ENCODE measurements at places on chromosomes 13 and 19. TPM values are rescaled to one million over a fixed set of nuclear protein-coding genes. Genes with fewer than 3 reads are reported as not detected.

DNA sequence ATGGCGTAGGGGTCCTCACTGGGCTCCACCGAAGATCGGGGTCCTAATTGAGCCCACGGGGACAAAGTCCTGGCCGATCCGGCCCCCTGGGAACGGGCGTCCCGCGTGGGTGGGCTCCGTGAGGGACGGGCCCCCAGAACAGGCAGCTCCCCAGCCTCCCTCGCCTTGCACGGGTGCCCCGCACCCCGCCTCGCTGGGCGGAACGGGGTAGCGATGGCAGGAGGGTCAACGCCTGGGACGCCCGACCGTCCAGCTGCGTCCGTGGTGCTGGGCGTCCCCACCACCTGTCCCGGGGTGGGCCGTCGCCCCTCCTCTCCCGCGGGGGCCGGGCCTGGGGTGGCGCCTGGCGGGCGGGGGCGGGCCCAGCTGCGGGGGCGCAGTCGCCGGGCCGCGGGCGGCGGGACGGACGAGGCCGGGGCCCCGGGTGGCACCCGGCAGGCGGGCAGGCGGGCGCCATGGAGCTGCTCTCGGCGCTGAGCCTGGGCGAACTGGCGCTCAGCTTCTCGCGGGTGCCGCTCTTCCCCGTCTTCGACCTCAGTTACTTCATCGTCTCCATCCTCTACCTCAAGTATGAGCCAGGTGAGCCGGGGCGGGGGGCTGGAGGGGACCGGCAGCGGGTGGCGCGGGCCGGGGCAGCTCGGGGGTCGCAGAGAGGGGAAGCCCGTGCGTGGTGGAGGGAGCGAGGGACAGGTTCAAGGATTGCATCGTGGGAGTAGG, at the start of gene TMEM38A:
Gene TMEM38A (plus strand): TSS at position 377 of the 717 bp plus-strand sequence. CDS start 79 bp downstream, at position 456.
- peak; percentile 22 for DNase-seq

- no peak for DNase-seq
These were observed 165.3 kb downstream of the IER2 start for GRCh38 chr19:13315495-13315894.

DNA sequence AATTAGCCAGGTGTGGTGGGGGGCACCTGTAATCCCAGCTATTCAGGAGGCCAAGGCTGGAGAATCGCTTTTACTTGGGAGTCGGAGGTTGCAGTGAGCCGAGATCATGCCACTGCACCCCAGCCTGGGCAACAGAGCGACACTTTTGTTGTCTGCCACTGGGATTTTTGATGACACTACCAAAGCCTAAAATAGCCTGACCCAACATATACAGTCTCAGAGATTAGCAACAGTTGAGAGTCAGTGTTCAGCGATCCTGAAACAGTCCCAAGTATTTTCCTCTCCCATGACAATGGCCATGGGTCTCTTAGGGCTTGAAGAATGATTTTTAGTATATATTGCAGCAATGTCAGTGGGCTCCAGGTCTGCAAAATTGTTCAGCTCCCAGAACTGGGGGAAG, 32.9 kb downstream of the SLC25A30 start:
- no peak for DNase-seq

OLFM2 gene
- total RNA-seq = 6.8 TPM

MTUS2 gene
- total RNA-seq = 0.16 TPM

CGB1 gene
- not detected for total RNA-seq

DNA sequence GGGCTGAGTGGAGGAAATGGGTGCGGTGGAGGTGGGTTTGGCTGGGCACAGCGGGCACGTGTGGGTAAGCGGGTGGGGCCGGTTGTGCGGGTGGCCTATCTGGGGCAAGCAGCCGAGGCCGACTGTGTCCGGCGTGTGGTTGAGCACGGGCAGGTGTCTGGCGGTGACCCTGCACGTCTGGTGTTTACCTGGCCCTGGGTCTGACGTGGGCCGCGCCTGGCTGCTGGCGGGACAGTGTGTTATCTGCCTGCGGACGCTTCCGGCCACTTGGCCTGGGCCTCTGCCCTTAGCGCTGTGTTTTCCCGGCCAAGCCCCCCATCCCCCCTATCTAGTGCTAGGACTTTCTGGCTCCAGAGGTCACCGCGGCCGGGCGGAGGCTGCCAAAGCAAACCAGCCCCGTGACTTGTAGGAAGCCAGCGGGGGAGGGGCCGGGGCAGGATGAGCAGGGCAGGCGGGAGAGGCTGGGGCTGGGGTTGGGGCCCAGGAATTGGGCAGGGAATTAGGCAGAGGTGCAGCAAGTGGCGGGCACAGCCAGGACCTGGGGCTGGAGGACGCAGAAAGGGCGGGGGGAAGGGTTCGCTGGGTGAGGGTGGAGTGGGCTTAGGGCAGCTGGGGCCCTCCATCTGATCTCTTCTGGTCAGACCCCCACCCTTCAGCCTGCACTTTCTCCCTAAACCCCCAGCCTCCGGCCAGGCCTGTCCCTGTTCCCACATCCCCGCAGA, 534 bp upstream of the HPN start:
- DNase-seq = no peak

GRCh38 chr13:107665926-107666458, 549.3 kb downstream of the LIG4 start:
- DNase-seq = no peak

LSR gene
- total RNA-seq = 91.5 TPM

GNG7 gene
- total RNA-seq = not detected

CYP2B6 gene
- not detected for total RNA-seq

CCL25 gene
- not detected for total RNA-seq

NLRP11 gene
- total RNA-seq = not detected

- peak; percentile 31 for DNase-seq
These were observed 33.8 kb upstream of the GARRE1 start for GRCh38 chr19:34220472-34221063.

- peak; percentile 16 for DNase-seq
These were observed 73.2 kb upstream of the MLNR start for GRCh38 chr13:49146950-49147355.

DNA sequence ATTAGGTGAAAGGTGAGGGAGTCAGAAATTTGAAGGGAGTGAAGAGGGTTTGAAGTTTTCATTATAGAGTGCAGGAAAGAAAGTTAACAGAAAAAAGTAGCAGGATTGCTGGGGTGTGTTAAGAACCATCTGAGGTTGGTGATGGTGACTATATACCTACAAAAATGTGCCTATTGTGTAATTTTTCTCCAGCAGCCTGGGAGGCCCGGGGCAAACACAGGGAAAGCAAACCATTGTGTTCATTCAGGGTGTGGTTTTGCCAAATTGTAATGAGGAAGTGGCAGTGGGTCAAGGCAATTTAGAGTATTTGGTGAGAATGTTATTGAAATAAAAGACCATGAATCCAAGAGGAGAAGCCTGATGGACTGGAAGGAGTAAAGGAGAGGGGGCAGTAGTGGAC, 8.2 kb upstream of the SUCLA2 start:
- DNase-seq = peak; percentile 84

DNA sequence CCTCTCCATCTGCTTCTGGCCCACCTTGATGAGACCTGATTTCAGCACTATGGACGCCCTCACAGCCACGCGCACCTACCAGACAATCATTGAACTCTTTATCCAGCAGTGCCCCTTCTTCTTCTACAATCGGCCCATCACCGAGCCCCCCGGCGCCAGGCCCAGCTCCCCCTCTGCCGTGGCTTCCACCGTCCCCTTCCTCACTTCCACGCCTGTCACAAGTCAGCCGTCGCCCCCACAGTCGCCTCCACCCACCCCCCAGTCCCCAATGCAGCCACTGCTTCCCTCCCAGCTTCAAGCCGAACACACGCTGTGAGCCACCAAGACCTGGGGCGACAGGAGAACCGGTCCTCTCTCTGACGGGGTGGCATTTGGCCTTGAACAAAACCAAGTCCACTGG, 19.3 kb upstream of the NPAS1 start:
- no peak for DNase-seq

CDX2 gene
- not detected for total RNA-seq

DNA sequence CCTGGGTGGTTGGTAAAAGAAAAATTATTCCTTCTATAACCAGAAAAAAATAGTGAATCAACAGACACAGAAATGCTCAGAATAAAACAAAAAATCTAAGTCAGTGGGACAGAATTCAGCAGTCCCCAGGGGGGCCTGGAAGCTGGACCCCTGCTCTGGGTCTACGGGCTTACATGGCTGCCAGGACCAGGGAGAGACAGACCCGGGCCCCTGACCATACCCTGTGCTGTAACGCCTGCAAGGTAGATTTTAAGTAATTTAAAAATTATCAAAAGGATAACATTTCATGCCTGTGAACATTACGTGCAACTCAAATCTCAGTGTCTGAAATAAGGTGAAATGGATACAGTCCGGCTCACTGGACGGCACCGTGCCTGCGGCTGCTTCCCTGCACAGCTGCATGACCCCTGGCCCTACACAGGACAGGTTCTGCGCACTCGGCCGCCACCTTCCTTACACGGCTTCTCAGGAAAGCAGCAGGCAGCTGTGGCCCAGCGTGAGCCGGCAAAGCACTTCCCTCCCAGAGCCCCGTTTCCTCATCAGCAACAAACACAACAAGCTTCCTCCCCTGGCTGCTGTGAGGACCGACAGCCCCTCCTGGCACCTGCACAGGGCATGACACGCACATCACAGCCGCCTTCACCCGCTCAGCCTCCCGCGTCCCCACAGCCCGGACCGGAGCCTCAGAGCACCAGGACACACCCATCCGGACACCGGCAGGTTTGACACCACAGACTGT, 22.2 kb downstream of the RASA3 start:
- no peak for DNase-seq

DNA sequence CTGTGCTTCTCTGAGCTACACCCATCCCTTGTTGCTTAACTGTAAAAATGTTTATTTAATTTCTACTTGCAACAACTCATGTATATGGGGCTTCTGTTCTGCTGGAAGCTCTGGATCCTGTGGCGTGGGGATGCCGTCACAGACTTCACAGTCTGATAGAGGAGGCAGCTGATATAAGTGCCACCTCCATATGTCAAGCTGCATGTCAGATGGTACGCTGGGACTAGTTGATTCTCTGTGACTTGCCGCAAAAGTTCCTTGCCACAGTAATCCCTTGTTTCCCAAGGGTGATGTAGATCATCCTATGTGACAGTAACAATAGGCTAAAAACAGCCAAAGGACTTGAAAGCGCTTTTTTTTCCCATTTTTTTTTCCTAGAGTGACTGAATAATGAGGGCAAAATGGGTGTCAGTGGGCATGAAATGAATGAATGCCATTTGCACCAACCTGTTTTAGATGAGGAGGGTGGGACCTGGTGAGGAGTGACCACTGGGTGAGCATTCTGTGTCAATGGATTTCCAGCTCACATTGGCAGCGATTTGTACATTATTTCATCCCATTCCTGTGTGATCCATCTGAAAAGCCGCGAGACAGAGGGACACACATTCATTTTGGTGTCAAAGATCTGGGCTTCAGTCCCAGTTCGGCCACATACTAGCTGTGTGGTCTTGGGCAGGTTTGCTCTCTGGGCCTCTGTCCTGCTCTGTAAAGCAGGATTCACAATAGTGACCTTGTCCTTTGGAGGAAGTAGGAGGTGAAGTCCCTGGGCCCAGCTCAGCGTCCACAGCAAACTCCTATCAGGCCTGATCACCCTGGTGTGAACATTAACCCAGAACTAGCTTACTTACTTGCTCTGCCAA, 88.9 kb upstream of the RNF113B start:
- DNase-seq = no peak

DNA sequence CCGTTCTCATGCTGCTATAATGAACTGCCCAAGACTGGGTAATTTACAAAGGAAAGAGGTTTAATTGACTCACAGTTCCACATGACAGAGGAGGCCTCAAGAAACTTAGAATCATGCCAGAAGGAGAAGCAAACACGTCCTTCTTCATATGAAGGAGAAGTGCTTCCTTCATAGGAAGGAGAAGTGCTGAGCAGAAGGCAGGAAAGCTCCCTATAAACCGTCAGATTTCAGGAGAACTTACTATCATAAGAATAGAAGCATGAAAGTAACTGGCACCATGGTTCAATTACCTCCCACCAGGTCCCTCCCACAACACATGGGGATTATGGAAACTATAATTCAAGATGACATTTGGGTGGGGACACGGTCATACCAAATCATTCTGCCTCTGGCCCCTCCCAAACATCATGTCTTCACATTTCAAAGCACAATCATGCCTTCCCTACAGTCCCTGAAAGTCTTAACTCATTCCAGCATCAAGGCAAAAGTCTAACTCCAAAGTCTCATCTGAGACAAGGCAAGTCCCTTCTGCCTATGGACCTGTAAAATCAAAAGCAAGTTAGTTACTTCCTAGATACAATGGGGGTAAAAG, 10.6 kb downstream of the ACOD1 start:
- DNase-seq = no peak

TBCB gene
- 139 TPM for total RNA-seq

DNA sequence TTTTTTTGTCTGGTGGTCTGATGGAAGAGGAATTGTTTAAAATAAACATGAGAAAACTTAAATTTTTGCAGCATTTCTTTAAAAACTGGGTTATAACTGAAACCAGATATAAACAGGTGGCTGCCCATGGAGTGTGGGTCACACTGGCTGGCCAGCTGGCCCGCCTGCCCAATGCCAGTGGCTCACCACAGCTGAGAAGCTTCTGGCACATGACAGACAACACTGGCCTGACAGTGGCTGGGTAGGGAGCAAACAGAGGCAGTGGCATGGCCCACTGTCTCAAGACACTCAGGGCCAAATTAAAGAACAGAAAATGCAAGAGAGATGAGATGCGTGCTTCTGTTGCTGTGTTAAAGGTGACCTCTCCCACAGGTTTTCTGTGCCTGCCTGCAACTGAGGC, 3.1 kb upstream of the SLC35E1 start:
- DNase-seq = no peak

DNA sequence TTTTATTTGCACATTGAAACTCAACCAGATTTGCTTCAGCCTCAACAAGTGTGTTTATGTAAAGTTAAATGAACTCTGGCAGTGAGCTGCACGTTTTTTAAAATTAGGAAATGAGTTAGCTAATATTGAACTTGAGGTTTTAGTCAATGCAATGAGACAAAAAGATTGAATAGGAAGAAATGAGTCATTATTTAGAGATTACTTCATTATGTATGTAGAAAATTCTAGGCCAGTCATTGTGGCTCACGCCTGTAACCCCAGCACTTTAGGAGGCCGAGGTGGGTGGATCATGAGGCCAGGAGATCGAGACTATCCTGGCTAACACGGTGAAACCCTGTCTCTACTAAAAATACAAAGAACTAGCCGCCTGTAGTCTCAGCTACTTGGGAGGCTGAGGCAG, 22.8 kb upstream of the CD70 start:
- DNase-seq = peak; percentile 68

GRCh38 chr13:99658261-99658991, 157.2 kb downstream of the TM9SF2 start:
- peak; percentile 32 for DNase-seq

NCAN gene
- not detected for total RNA-seq

GTPBP3 gene
- total RNA-seq = 25.3 TPM

GRCh38 chr19:15584541-15585115, 30.4 kb upstream of the CYP4F8 start:
- peak; percentile 45 for DNase-seq

GRCh38 chr13:112810608-112811007, 120.8 kb downstream of the ATP11A start:
- no peak for DNase-seq

DNA sequence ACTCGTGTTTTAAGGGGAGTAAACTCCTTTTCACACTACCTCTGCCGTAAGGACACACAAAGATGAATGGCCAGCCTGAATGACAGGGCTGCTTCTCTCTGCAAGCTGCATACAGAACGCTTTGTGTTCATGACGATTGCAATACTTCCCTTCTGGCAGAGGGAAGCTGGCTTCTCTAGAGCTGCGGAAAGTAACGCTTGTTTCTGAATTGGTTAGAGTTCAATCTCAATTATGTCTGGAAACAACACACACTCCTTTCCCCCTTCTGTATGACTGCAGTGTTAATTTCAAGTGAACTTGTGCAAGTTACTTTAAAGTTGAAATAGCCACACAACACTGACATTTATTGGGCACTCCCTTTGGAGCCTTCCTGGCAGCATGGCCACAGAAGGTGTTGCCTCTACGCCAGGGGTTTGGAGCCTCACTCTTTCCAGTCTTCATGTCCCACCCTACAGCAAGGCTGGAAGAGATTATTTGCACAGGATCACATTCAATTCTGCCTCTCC, 242.6 kb downstream of the NDFIP2 start:
- no peak for DNase-seq

IZUMO4 gene
- 1.2 TPM for total RNA-seq
